LoVo (cell line): ENCODE measurements at places on chromosomes 4 and X.

DNA sequence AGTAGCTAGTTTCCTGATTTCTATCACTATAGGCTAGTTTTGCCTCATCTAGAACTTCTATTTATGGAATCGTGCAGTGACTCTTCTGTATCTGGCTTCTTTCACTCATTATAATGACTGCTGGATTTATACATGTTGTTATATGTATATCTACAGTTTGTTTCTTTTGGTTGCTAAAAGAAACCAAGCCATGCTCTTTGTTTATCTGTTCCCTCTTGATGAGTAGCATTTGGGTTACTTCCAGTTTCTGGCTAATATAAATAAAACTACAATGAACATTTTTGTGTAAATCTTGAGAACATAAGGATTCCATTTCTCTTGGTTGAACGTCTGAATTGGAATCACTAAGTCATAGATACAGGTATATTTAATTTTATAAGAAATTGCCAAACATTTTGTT lies 73.9 kb downstream of the ARHGAP24 start:
- DNase-seq, result no peak

- DNase-seq, result no peak
Observed at GRCh38 chrX:153885968-153886903, at the start of gene L1CAM. Gene L1CAM (minus strand): TSS chrX:153886173. CDS start chrX:153875836, 10,337 bp downstream.

GRCh38 chr4:6011686-6012085 lies 6.5 kb downstream of the C4orf50 start:
- DNase-seq, result no peak

- DNase-seq, result no peak
Observed at GRCh38 chr4:26964994-26965393, 104.4 kb downstream of the STIM2 start.

DNA sequence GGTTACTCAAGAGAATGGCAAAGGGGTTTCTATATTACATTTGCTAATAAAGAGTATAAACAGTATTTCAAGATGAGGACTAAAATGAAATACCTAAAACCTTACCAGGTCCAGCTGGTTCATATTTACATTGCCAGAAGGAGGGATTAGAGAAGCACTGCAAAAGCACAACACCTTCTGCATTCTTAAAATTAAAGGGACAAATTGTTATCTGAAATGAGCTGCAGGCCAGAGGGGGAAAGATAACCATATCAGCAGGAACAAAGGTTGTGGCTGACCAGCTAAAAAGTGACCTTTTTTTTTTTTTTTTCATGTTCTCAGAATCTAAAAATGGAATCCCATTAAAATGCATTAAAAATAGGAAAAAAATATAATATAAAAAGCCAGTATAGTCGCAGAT lies 39.7 kb downstream of the AFF2 start:
- no peak for DNase-seq

DNA sequence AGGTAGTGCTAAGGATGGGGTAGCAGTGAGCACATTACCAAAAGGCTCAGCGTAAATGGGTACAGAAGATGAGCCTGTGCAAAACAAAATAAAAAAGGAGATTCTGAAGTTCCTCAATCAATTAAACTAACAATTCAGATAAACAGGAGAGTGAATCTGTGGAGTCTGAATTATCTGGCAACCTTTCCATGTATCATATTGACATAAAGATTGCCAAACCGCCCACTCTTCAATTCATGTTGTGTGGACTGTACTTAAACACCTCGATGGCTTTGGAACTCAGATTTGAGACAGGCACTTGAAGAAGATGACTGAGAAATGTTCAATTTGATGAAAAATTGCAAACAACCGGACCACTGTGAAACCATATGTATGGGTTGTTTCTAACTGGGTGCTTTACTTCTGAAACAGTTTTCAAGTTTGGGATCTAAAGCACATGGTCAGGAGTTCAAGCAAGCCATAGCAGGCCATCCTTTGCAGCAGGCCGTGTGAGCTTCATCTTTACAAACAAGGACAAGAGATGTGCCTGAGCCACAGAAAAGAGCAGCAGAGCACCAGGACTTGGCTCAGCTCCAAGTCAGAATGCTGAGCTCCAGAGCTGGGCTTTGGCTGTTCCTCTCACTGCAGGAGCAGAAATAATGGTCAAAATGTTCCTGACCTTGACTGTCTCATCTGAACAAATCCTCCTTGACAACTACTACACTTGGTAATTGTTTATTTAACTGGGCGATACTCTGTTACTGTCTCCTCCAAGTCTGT lies 108.1 kb downstream of the MGST2 start:
- DNase-seq, result peak; percentile 5

DNA sequence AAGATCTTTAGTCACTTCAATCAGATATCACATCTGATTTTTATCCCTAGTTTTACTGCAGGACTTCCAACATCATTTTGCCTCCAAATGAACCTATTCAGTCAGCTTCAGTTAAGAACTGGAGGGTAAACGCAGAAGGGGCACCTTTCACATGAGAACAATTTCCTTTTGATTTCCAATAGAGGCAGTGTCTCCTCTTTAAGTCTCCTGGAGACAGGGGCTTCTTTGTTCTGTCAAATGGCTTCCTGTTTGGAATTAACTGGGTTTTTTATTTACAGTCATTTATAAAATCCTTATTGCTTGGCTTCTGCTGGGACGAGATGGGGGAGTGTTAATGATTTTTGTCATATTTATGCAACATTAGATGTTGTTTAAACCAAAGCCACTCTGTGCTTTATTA lies 164.0 kb downstream of the STK32B start:
- no peak for DNase-seq

- DNase-seq, result no peak
Observed at GRCh38 chr4:146359771-146360170, 145.4 kb downstream of the REELD1 start.

GRCh38 chrX:151552743-151553142 lies 10.7 kb upstream of the PASD1 start:
- no peak for DNase-seq

GRCh38 chr4:5134620-5135019 lies 83.3 kb downstream of the STK32B start:
- DNase-seq, result no peak
